ENCODE measurements at places on chromosomes 11 and 22.

- no peak for DNase-seq
Measured at GRCh38 chr11:115674176-115674936, 170.1 kb upstream of the CADM1 start.

DNA sequence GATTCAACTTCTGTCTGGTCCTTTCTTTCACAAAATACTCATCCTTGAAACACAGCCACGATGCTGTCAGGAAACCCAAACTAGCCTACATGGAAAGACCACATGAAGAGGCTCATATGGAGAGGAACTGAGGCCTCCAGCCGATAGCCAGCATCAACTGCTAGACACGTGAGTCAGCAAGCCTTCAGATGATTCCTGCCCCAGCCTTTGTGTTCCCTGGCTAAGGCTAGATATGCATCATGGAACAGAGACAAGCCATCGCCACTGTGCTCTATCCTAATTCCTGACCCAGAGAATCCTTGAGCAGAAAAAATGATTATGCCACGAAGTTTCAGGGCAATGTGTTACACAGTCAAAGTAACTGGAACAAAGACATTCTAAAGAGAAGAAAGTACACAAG, 75.5 kb downstream of the ENTHD1 start:
- no peak for DNase-seq

GRCh38 chr22:19800761-19801244, 40.2 kb downstream of the TBX1 start:
- no peak for DNase-seq

DNA sequence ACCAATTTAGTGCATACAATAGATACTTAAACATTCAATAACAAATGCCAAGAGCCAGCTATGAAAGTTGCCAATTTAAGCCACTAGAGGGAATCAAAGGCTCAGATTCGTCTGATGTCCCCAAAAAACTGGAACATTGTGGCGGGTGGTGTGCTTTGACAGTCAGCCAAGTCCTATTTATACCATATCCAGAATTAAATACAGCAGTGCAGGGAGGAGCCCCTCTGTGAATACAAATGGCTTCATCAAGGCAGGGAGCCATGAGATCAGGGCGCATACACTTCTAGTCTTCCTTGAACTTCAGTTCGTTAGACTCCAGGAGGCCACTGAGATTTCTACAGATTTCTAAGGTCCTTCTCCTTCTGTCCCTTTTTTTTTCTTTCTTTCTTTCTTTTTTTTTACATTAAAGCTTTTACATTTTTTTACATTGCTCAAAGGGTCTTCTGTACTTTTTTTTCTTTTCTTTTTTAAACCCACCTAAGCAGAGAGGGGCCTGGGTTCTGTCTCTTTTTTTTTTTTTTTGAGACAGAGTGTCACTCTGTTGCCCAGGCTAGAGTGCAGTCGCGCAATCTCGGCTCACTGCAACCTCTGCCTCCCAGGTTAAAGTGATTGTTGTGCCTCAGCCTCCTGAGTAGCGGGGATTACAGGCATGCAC, 41.5 kb upstream of the HSPA8 start:
- peak; percentile 14 for DNase-seq

- no peak for DNase-seq
Measured at GRCh38 chr11:116285026-116285425, 487.8 kb downstream of the BUD13 start.

DNA sequence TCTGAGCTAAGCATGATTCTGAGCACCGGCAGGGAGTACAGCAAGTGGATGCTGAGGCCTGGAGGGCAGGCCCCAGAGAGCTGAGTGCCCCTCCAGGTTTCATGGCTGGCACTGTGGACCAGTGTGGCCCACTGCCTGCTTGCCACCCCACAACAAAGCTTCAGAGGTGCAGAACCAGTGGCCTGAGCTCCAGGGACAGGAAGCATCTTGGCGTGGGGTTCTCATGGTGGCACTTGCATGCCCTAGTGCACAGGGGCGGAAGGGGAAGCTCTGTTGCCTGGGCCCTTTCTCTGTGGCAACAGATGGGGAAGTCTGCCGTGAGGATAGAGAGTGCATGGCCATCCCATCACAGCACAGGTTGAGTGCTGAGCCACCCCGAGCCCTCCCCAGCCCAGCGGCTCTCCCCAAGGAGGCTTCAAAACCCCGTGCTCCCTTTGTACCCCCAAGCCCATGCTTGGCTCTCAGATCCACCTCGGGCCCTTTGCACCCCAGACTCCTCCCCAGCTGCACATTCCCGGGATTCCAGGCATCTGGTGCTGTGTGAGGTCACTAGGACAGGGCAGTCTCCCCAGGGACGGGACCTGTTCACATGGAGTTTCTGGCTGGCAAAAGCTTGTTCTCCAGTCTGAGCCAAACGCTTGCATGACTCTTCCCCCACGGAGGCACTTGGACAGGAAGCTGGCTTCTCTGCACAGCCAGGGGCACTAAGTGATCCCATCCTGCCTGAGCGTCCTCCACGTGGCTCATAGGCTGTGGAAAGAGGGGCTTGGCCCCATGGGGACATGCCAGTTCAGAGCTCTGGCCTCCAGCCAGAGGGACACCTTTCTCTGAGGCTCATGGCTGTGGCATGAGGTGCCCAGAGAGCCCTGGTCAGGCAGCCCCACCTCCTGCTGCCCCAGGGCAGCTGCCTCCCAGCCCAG, 4.2 kb downstream of the SLC25A1 start:
- no peak for DNase-seq

DNA sequence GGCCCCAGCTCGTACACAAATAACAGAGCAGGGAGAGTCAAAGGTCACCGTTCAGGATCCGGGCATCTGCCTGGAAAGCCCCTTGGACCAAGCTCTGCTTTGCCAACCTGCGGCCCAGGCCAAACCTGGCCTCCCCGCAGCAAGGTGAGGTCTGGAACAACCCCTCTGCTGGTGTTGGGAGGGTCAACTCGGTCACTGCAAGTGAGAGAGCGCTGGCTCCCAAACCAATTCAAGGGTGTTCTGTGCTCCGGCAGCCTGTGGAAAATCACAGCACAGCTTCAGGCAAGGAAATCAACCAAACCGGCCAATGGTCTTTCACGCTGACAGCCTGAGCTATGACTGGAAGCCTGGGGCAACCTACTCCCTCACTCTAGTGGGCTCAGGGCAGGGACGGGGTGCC, 63.4 kb downstream of the MYH9 start:
- DNase-seq: no peak

- DNase-seq: no peak
Measured at GRCh38 chr22:23844739-23845202, 6.0 kb upstream of the DERL3 start.

DNA sequence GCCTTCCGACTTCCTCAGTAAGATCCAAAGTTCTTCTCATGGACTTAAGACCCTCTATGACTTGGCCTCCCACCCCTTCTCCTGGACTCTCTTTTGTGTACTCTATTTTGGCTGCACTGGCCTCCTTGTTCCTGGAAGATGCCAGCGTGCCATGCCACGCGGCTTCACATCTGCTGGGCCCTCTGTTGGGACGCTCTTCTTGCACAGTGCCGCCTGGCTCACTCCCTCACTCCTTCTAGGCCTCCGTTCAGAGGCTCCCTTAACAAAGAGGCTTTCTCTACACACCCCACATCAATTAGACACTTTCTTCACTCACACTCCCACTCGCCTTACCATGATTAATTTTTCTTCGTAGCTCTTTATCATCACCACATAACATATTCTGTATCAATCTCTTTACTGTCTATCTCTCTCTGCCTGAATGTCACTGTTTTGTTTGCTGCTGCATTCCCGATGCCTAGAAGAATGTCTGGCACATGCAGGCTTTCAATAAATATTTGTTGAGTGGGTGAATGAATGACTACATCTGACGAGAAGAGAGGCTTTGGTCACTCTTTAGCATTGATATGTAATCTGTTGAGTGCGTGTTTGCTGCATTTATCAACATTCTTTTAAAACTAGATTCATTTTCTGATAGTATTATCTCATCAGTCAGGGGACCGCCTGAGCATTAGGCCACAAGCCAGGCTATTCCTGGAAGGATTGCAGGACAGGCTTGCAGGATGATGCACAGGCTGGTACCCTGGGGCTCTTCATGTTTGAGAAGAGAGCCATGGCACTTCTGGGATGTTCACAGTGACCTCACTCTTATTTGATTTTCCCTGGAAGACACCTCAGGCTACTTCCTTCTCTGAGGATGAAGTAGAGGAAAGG, 60.6 kb upstream of the AMPD3 start:
- no peak for DNase-seq

DNA sequence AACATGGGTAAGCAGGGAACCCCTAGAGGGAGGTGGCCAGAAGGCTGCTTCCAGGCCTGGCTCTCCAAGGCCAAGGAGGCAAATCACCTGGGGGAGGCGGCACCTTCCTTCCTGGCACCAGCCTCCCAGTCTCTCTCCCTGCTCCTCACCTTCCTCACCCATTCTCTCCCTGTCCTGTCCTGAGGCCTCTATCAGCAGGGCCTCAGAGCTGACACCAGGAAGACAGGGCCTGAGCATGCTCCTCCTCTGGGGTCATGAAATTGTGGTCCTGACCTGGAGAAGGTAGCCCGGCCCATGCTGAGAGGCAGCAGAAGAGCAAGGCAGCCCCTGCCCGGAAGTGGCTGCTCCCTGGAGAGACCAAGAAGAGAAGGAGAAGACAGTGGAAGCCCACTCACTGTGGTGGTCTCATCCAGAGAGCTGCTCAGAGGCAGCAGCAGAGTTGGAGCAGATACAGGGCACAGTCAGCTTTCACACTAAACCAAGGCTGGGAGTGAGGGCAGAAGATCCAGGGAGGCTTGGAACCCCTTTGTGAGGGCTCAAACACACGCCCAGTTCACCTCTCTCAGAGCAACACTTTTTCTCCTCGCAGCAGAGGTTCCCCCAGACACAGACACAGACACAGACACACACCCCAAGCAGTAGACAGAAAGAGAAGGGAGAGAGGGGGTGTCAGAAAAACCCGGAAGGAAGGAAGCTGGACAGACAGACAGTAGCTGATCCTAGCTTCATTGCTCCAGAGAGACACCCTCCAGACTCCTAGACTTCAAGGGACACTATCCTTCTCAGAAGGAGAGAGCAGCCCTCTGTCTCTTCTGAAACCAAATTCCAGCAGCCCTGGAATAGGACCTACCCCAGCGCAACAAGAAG, 1.8 kb downstream of the BCL9L start:
- DNase-seq: no peak

- no peak for DNase-seq
Measured at GRCh38 chr11:64360448-64360921, 1.5 kb downstream of the RPS6KA4 start.

DNA sequence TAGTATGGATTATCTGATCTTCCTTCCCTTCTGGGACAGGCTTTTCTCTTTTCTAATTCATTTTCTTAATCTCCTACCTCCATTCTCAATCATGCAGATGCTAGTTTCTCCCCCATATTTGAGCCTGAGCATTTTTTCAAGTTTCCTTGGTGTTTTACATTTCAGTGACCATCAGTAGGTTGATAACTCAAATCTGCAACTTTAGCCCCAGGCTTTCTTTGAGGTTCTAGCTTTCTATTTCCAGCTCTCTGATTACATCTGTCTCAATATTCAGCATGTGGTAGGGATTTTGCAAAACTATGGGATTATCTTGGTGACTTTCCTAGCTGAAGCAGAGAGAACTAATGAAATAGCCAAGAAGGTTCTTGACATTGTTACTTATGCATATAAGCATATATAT, 67.8 kb downstream of the ARHGEF12 start:
- DNase-seq: no peak

DNA sequence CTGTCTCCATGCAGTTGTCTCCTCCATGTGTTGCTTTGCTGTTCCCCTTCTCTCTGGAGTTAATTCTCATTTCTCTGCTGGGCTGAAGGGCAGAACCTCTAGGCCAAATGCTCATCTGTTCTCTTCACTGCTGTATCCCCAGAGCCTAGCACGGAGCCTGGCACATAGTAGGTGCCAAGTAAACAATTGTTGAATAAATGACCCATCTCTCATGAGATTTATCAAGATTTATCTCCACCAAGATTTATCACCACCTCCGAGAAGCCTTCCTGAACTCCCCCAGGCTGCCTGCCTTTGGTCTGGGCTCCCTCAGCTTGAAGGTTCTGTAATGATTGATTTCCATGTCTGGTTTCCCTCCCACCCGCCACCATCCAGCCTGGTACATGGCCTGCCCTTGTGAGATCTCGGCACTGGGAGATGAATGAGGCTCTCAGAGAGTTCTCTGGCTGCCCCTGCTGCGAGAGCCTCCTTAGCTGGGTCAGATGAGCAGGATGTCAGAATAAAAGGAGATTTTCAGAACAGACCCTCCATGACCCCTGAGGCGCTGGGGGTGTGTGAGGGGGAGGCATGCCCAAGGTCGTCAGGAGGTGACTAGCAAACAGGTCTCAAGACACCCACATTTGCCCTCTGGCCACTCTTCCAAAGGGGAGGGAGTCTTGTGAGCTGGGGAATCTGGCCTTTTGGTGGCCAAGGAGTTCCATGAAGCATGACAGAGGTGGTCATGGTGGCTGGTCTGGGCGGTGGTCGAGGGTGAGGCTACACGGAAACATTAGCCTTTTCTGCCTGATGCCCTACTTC, 2.4 kb upstream of the GDPD5 start:
- DNase-seq: no peak

GRCh38 chr11:19345519-19345847, 104.7 kb upstream of the E2F8 start:
- no peak for DNase-seq

- no peak for DNase-seq
Measured at GRCh38 chr22:28792491-28793383, 7.6 kb downstream of the XBP1 start.

DNA sequence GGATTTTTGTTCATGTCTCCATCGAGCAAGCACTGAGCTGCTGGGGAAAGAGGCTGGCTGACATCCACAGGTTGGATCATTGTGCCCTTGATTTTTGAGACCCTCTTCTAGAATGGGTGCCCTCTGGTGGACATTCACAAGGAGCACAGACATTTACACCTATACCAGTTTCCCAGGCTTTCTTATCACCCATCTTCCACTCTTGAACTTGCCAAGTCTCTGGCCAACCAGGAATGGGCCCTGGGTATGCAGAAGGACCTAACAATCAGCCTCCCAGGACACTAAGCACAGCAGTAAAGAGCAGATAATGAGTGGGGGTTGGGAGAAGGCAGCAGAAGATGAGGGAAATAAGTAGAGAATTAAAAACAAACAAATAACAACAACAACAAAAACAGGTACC, 5.7 kb upstream of the INTS4 start:
- DNase-seq: peak; percentile 24

DNA sequence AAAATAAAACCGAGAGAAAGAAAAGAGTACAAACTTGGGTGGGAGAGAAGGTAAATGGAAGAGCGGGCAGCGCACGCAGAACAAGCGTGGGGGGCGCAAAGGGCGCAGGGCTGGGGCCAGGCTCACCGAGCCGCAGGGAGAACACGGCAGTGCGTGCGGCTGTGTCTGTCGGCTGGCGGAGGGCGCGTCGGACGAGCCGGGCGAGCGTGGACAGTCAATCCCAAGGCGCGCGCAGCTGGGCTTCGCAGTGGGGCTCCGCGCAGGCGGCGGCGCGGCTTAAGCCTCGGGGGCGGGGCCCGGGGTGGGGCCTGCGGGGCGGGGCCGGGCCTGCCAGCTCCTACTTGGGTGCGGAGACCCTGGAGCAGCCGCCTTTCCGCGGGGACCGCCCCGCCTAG, at the start of gene UCP2:
TSS of gene UCP2 (minus strand) at position 249 of the 395 bp plus-strand sequence. CDS start 4,465 bp downstream, outside the sequence.
- DNase-seq: peak; percentile 85

Measured in activated CD4-positive, alpha-beta T cell treated with anti-CD3 and anti-CD28 coated beads, Interleukin-2, amount 50 U/mL, for 1 hour (primary cell).